ENCODE measurements at places on chromosomes 7 and 10.

DNA sequence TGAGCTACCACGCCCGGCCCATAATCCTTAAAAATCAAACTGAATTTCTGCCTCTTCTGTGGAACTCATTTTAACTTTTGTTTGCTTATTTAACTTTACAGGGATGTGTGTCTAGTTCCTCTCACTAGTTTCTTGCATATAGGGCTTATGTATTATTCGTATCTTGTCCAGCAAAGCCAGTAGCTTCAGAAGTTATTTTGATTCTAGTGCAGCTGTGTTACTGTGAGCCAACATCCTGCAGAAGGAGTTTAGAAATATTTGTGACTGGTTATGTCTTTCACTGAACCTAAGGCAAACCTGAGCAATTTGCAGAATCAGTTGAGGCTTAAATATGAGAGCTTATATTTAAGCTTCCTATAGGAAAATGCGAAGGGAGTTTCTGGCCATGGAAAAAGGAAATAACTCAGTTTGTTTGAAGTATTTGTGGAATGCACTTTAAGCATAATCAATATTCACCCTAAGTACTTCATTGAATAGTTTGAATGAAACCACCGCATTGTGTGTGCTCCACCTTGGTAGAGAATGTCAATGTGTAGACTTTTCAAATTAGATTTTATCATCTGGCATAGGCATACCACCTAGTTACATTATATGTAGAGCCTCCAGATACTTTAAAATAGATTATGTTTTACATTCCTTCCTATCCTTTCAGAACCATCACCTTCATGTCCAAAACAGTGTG, 90.8 kb downstream of the MCU start:
- no peak for DNase-seq

DNA sequence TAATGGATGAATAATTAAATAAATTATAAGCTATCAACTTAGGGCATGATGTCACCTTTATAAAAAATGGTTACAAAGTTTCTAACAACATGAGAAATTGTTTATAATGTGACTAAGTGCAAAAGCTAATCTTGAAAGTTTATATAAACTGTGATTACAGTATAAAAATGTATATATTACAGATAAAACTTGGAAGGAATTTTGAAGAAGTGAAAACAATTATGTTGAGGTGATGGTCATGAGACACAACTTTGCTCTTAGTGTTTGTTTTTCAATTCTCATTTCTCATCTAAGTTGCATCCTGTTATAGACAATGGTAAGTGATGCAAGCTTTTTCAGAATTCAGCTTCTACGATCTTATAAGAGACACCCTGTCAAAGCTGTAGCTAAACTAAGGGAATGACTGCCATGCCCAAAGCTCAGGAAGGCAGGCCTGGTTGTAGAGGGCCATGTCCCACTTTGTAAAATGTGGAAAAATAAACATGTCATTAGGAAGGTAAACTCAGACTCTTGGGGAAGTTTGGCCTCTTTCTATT, 23.9 kb downstream of the MACC1 start:
- no peak for DNase-seq

DNA sequence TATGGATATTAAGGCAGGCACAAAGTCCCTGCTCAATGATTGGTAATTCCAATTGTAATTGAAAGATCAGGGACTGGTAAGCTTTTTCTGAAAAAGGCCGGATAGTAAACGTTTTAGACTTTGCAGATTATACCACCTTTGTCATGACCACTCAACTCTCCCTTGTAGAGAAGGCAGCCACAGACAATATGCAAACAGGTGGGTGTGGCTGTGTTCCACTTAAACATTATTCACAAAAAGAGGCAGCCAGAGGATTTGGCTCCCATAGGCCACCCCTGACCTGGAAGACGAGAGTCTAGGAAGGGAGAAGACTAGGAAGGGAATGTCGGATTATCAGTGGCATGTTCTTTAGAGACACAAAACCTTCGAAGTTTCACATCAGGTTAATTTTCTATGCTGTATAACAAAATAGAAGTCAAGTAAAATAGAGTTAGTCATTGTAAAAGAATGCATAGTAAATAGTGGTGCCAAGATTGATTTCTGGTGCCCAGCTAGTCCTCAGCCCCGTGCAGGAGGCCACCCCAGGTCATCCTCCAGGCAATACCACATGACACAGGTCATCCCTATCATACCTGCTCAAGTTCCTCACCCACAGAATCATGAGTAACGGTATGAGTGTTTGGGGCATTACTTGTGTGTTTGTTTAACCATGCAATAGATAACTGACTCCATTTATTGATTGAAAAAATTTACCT, 193.8 kb downstream of the PLPP4 start:
- DNase-seq: no peak

DNA sequence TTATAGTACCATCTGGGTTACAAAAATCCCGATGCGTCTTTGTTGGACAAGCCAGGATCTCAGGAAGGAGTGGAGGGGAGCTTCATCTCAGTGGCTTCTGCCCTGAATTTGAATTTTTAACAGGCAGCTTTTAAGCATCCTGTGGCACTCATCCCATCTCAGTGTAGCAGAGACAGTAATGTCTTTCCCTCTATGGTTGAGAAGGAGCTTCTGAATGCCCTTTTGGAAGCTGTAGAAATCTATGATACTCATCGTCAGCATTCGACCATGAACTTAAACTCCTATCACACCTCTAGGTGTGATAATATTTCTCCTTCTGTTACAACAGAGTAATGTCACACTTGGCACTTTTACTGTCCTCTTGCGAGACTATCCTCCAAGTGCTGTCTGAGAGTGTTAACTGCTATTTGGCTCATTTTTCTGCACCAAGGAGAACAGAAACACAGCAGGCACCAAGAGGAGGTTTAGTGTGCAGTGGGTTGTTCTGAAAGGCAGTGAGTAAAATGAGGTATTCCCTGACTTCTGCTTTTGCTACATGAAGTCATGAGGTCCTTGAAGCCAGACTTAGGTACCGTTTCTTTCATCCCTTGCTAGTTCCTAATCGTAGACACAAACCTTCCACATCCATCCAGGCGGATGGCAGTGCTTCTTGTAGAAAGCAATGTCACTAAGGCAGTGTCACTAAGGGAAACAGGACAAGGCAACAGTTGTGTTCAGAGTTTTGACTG, 177.4 kb downstream of the CELF2 start:
- no peak for DNase-seq

DNA sequence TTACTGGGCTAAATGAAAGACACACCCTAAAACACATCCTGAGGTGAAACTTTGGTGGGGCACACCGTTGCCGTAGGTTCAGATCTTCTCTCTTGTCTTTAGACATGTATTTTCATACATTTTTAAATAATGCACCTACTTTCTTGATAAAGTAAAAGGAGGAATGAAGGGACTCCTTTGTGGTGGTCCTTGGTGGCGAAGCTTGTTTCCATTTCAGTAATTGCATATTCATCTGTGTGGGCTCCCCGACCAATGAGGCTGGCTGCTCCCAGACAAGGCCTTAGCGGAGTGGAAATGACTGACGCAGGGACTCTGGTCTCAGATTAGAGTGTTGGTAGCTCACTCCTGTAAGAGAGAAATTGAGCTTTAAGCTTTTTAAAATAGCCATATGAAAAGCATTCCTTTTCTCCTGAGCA, 815 bp downstream of the CCSER2 start:
- no peak for DNase-seq

GRCh38 chr7:111763221-111763801, 201.0 kb upstream of the IMMP2L start:
- no peak for DNase-seq

DNA sequence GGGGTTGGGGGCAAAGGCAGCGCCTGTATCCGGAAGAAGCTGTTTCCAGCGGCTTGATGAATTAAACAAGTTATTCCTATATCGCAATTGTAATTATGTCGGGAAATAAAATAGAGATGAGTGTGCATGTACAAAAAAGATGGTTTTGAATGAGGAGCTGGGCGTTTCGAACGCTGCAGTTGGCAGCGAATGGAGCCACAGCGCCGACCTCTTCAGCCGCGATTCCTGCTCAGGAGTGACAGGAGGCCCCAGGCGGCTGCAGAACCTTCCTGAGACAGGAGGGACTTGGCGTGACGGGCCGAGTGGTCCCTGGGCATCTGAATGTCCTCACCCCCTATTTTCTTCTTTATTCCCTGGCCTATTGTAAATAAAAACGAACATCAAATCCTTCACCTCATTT, 184.9 kb downstream of the DNAJB6 start:
- no peak for DNase-seq

GRCh38 chr10:119370972-119371703, 163.8 kb downstream of the GRK5 start:
- DNase-seq: no peak

DNA sequence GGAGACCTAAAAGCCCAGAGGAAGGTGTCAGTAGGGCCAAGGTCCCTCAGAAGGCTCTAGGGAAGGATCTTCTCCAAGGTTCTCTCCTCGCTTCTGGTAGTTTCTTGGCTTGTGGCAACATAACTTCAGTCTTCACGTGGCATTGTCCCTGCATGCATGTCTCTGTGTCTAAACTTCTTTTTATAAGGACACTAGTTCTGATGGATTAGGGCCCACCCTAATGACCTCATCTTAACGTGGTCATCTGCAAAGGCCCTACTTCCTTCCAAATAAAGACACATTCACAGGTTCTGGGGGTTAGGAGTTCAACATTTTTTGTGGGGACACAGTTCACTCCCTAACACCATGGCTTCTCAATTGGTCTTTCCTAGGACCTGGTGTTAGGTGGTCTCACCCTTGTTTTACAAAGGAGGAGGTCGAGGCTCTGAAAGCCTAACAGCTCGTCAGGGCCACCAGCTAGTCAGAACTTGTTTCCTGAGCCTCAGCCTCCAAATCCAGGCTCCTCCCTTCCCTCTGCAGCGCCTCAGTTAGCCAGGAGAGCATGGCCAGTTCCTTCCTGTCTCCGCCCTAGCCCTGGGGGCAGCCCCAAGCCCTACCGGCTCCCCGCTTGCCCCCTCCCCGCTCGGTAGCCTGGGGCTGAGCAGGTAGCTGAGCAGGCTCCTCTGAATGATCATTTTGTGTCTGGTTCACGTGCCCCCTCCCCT, 109.7 kb upstream of the PPIF start:
- DNase-seq: no peak

DNA sequence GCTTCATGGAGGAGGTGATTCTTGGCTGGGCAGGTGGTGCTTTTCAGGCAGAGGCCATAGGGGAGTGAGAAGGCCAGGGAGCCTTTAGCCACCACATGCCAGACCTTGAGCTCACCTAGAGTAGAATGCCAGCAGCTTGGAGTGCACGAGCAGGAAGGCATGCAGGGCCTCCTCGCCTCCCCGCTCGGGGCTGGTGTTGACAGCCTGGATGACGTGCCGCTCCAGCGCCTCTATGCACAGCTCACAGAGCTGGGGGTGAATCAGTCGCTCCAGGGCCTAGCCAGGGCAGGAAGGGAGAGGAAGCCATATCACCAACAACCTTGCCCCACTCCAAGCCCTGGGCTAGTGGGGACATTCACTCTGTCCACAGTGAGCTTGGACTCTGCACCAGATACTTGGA, 15.7 kb downstream of the HPS1 start:
- no peak for DNase-seq

- peak; percentile 11 for DNase-seq
These were observed 53.4 kb upstream of the CYP2C18 start for GRCh38 chr10:94630017-94630688.

DNA sequence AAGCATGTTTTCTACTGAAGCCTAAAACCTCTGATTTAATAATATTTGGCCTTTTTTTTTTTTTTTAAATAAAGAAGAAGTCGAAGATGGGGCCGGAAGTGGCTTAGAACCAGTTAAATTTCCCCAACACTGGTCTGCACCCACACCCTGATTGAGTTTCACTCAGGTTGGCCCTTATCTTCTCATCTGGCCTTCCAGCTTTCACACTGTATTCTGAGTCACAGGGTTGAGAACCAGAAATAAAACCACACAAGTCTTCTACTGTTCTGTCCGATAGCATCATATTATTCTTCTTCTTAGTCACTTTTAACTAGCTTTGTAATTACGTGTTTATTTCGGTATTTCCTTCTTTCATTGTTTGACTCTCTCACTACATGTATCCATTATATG, 9.9 kb downstream of the ZNF365 start:
- no peak for DNase-seq

GRCh38 chr10:33571616-33572015, 237.1 kb upstream of the NRP1 start:
- no peak for DNase-seq

GRCh38 chr7:144529269-144529926, 125.9 kb upstream of the NOBOX start:
- DNase-seq: no peak

DNA sequence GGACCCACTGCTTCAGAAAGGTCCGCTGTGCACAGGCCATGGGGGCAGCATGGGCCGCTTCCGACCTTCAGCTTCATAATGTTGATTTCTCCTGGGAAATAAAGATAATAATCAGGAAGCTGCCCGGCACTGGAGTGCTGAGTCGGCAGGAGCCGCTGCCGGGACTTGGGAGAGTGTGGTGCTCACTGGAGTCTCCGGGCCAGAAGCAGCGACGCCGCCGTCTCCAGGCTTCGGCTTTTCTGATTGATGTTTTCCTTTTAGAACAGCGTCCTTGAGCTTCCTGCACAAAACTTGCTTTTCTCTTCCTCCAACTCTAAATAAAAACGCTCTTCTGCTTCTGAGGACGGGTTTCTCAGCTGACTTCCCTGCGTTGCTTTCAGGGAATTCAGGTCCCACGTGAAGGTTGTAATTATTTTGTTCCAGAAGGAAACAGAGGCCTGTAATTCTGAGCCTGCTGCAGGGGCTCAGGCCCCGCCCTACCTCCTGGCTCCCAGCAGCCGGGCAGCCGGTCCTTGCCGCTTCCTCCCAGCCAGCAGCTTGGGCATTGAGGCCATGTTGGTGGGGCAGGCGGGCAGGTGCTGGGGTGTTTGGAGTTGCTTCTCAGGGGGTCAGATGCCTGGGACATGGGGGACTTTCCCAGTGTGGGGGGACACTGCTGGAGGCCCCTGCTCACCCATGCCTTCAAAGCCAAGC, 14.7 kb downstream of the PWWP2B start:
- DNase-seq: no peak

- no peak for DNase-seq
These were observed 438.0 kb downstream of the CNTNAP2 start for GRCh38 chr7:146554556-146554955.

DNA sequence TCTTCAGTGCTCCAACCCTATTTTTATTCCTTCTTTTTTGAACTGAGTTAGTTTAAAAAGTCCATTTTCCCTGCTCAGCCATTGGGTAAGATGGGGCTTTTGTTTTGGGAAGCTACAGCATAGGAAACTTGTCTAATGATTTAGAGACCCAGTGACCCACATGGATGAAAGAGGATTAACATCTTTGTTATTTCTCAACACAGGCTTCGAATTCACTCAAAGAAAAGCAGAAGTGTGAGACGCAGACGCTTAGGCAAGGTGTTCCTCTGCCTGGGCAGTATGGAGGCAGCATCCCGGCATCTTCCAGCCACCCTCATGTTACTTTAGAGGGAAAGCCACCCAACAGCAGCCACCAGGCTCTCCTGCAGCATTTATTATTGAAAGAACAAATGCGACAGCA, 152.0 kb downstream of the HDAC9 start:
- no peak for DNase-seq

DNA sequence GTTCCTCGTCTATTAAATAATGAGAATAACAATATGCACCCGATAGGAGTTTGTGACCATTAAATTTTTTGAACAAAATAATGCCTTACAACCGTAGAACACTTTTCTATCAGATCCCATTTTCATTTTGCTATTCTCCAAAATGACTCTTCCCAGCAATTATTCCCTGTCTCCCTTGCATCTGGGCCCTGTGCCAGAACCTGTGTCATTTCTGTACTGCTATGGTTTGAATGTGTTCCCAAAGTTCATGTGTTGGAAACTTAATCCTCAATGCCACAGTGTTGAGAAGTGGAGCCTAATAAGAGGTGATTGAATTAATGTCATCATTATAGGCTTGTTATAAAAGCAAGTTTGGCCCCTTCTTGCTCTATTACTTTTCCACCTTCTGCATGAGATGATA, 33.2 kb upstream of the SMNDC1 start:
- DNase-seq: no peak

- no peak for DNase-seq
These were observed 92.7 kb downstream of the EEPD1 start for GRCh38 chr7:36245684-36246299.
